ENCODE measurements at places on chromosomes 12 and 14. TPM values are rescaled to one million over a fixed set of nuclear protein-coding genes. Genes with fewer than 3 reads are reported as not detected.

The MYF5 gene
- not detected for total RNA-seq

The GPR84 gene
- not detected for total RNA-seq

DNA sequence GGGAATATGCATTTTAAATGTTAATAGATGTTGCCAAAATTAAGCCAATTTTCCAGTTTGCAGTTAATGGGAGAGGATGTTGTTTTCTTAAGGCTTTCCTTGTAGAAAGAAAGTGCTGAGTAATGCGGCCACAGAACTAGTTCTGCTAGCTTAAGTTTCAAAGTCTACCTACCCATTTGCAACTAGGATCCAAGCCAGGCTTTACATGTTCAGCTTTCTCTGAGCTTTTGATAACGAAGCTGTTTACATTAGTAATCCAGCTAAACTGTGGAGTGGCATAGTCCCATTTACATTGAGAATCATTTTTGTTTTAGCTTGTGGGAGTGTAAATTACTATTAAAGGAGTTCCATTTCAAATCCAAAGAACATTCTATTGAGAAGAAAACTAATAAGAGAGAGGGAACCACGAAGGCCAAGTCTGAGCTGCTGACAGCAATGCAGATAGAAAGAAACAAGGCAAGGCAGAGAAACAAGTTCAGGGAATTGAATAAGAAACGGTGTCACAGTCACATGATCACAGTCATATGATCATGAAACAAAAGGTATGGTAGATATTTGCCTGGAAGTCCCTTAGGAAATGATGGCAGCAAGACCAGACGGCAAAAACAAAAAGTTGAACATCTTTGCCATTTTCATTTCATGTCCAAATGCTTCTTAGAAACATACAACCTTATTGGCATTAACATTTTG lies 274.9 kb downstream of the PAWR start:
- H3K4me3 ChIP-seq, result no peak overlapping the region
- no peak for DNase-seq
- H3K27me3 ChIP-seq, result peaks cover 4% of the 10 kb centered on the region
- no peaks in the 10 kb centered on the region for H3K36me3 ChIP-seq
- no peak overlapping the region for H3K27ac ChIP-seq
- no peaks in the 10 kb centered on the region for H3K4me1 ChIP-seq

- no peak overlapping the region for H3K27ac ChIP-seq
- DNase-seq, result peak; percentile 19
- no peak overlapping the region for H3K4me3 ChIP-seq
- peaks cover 32% of the 10 kb centered on the region for H3K4me1 ChIP-seq
- no peaks in the 10 kb centered on the region for H3K27me3 ChIP-seq
- H3K36me3 ChIP-seq, result no peaks in the 10 kb centered on the region
Observed at GRCh38 chr12:130832561-130833209, 6.4 kb downstream of the STX2 start.

DNA sequence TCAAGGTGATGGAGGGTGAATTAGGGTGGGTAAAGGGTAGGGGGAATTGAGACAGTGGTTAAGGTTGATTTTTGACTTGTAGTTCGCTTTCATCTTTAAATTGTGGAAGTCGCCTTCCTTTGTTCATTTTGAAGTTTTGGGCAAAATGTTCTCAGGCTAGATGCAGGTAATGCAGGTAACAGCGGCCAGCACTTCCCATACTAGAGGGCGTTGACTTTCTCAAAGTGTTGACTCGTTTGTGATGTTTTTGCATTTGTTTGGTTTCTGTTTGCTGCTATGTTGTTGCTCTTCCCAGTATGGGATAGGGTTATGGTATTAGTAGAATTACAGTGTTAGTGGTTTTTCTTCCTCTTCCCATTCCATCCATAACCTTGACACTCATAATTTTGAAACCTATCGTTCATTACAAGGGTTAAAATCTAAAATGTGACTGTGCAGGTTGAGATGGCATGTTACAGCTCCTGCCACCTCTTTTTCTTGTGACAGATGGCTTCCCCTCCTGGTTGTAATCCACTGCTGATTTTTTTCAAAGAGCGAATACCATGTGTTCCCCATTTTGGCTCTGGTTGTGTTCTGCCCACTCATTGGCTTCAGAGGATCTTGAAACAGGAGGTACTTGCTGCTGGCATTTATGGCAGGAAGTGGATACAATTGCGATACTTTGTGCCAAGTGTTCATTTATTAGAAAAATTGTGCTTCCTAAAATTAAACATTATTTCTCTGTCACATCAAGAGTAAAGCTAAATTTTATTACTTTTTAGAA lies 57.1 kb downstream of the ERC1 start:
- H3K27ac ChIP-seq, result no peak overlapping the region
- no peak for DNase-seq
- no peak overlapping the region for H3K4me3 ChIP-seq
- peaks cover 4% of the 10 kb centered on the region for H3K36me3 ChIP-seq
- H3K4me1 ChIP-seq, result peaks cover 17% of the 10 kb centered on the region

The FITM1 gene
- total RNA-seq, result 0.56 TPM

- no peaks in the 10 kb centered on the region for H3K27me3 ChIP-seq
- no peak overlapping the region for H3K27ac ChIP-seq
- H3K4me3 ChIP-seq, result no peak overlapping the region
- H3K4me1 ChIP-seq, result no peaks in the 10 kb centered on the region
Observed at GRCh38 chr14:22416193-22416592, 172.8 kb downstream of the DAD1 start.

GRCh38 chr14:60311417-60311816 lies 62.4 kb downstream of the PPM1A start:
- no peaks in the 10 kb centered on the region for H3K36me3 ChIP-seq
- peaks cover 9% of the 10 kb centered on the region for H3K27me3 ChIP-seq
- DNase-seq, result no peak
- no peak overlapping the region for H3K27ac ChIP-seq
- H3K4me1 ChIP-seq, result no peaks in the 10 kb centered on the region

DNA sequence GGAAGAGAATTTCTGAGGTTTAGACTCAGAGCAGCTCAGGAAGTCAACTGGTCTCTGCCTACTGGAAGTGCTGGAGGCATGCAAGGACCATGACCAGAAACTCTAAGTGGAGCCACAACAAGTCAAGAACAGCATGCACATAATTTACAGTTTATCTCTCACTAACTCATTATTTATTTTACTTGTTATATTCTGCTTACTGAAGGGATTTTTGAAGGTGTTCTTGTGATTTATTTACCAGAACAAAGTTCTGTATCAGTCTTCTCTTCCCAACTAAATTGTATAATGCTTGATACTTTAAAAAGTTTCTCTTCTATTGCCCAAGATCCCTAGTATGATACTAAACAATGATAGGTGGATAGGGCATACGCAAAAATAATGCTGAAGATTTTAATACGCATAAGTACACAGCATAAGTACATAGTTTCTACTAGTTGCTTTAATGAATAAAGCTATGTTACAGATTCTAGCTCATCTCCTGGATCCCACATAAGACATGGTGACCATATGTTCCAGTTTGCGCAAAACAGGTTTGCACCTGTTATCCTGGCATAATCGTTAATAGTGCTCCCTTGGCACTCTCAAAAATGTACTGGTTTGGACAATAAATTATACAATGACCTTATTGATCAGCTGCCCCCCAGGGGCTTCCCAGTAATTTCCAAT lies 11.6 kb upstream of the SPTB start:
- peaks cover 3% of the 10 kb centered on the region for H3K27me3 ChIP-seq
- no peak overlapping the region for H3K27ac ChIP-seq
- no peak overlapping the region for H3K4me3 ChIP-seq
- H3K4me1 ChIP-seq, result peaks cover 2% of the 10 kb centered on the region

The CMTM5 gene
- total RNA-seq, result not detected

The MMP14 gene
- 1.9 TPM for total RNA-seq

The CD27 gene
- 164 TPM for total RNA-seq

DNA sequence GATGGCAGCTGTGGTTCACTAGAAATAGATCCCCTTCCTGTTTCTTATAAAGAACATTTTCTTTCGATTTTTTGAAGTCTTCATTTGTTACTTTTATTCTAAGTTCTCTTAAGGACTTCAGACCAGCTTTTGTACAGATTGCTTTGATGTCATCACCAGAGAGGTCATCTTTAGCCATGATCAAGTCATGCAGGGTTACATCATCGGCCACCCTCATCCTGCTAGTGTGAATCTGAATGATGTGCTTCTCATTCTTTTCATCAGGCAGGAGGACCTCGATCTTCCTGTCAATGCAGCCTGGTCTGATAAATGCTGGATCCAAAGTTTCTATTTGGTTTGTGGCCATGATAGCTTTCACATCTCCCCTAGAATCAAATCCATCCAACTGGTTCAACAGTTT lies 706.7 kb downstream of the RERGL start:
- H3K4me3 ChIP-seq, result no peak overlapping the region
- H3K36me3 ChIP-seq, result no peaks in the 10 kb centered on the region
- H3K4me1 ChIP-seq, result no peaks in the 10 kb centered on the region
- DNase-seq, result no peak
- H3K27me3 ChIP-seq, result no peaks in the 10 kb centered on the region

The KLRG1 gene
- total RNA-seq, result 6.6 TPM

DNA sequence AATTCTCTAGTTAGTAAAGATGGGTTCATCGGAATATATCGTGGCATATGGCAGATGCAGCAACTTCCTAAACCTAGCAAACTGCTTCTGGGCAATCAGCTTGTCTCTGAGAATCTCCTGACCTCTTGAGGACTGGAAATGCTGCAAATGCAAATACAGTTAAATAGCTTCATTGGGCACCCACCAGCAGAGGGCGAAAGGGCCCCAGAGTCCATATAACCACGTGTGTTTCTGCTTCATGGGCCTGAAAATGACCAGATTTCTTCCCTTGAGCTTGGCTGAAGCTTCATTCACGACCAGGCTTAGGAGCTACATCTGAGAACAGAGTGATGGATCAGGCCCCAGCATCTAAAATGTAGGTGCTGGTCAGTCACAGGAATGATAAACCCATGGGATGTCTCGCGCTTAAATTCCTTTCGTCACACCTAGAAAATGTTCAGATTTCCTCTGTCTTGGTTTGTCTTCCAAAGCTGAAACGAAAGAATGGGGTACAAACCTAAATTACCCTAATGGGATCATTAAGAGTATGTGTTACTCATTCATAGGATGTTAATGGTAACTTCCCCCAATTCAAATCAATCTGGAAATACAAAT lies 1482.5 kb upstream of the TMEM132C start:
- H3K4me1 ChIP-seq, result no peaks in the 10 kb centered on the region
- peak; percentile 48 for DNase-seq
- peaks cover 1% of the 10 kb centered on the region for H3K27me3 ChIP-seq
- H3K4me3 ChIP-seq, result no peak overlapping the region
- H3K27ac ChIP-seq, result no peak overlapping the region

The SLCO1A2 gene
- not detected for total RNA-seq

- no peak overlapping the region for H3K4me3 ChIP-seq
- no peaks in the 10 kb centered on the region for H3K4me1 ChIP-seq
- H3K27me3 ChIP-seq, result no peaks in the 10 kb centered on the region
- H3K27ac ChIP-seq, result no peak overlapping the region
- DNase-seq, result no peak
Observed at GRCh38 chr12:22951206-22951605, 326.2 kb downstream of the ETNK1 start.

- no peaks in the 10 kb centered on the region for H3K27me3 ChIP-seq
- H3K4me3 ChIP-seq, result no peak overlapping the region
- peaks cover 2% of the 10 kb centered on the region for H3K36me3 ChIP-seq
- no peak for DNase-seq
Observed at GRCh38 chr14:52025310-52025709, 36.0 kb downstream of the RTRAF start.

The CYP46A1 gene
- total RNA-seq, result 0.20 TPM

The SERPINA12 gene
- total RNA-seq, result not detected

GRCh38 chr14:74834692-74835392 lies 41.1 kb downstream of the PROX2 start:
- H3K36me3 ChIP-seq, result peaks cover 27% of the 10 kb centered on the region
- H3K4me3 ChIP-seq, result no peak overlapping the region
- DNase-seq, result no peak
- peaks cover 51% of the 10 kb centered on the region for H3K4me1 ChIP-seq
- H3K27me3 ChIP-seq, result no peaks in the 10 kb centered on the region
- H3K27ac ChIP-seq, result peak overlapping the region; percentile 70

GRCh38 chr14:75022655-75023054 lies 19.9 kb downstream of the EIF2B2 start:
- peak; percentile 26 for DNase-seq
- H3K4me3 ChIP-seq, result no peak overlapping the region
- H3K27me3 ChIP-seq, result no peaks in the 10 kb centered on the region
- peaks cover 25% of the 10 kb centered on the region for H3K36me3 ChIP-seq
- no peaks in the 10 kb centered on the region for H3K4me1 ChIP-seq
- no peak overlapping the region for H3K27ac ChIP-seq

GRCh38 chr12:89299417-89299816 lies 52.9 kb downstream of the DUSP6 start:
- no peak overlapping the region for H3K27ac ChIP-seq
- peaks cover 9% of the 10 kb centered on the region for H3K27me3 ChIP-seq
- DNase-seq, result no peak
- no peak overlapping the region for H3K4me3 ChIP-seq
- no peaks in the 10 kb centered on the region for H3K36me3 ChIP-seq

DNA sequence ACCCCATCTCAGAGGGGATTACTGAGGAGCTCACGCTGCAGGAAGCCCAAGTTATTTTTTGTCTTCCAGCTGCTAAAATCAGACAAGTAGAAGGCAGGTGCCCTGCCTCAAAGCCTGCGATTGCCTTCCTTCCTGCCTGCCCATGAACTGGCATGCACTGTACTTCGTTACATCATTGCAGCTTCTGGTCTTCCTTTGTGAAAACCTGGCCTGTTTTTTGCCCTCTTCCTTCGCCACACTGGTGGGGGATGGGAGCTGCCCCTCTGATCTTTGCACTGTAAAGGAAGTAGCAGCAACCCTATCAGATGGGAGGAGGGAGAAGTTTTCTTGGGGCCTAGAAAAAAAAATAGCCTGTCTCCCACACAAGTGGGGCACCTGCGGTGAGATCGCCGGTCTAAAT lies 1098.7 kb downstream of the BCL11B start:
- H3K36me3 ChIP-seq, result peaks cover 14% of the 10 kb centered on the region
- peaks cover 97% of the 10 kb centered on the region for H3K4me1 ChIP-seq
- no peaks in the 10 kb centered on the region for H3K27me3 ChIP-seq
- H3K27ac ChIP-seq, result peak overlapping the region; percentile 93

- H3K4me1 ChIP-seq, result no peaks in the 10 kb centered on the region
- H3K36me3 ChIP-seq, result peaks cover 4% of the 10 kb centered on the region
- no peak overlapping the region for H3K4me3 ChIP-seq
- no peak for DNase-seq
Observed at GRCh38 chr12:95522692-95523091, 28.6 kb downstream of the USP44 start.

GRCh38 chr14:61491876-61492434 lies 170.6 kb downstream of the PRKCH start:
- H3K36me3 ChIP-seq, result peaks cover 50% of the 10 kb centered on the region
- no peaks in the 10 kb centered on the region for H3K27me3 ChIP-seq
- peaks cover 53% of the 10 kb centered on the region for H3K4me1 ChIP-seq
- DNase-seq, result no peak
- H3K27ac ChIP-seq, result no peak overlapping the region
- no peak overlapping the region for H3K4me3 ChIP-seq

DNA sequence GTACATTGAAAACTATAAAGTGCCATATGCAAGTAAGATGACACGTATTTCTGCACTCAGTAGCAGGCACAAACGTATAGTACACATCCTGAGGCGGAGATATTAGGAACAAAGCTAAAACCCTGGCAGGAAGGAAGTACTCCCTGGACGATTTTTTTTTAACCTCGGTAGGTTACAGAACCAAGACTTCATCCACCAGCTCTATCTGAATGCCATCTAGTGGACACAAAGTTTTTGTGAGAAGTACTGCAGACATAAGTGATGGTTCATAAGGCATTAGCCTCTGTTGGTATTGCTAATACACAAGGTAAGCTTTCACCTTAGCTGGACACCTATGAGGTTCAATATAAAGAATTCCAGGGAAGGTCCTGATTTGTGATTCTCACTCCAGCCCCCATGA lies 83.0 kb upstream of the CCDC196 start:
- H3K4me1 ChIP-seq, result peaks cover 10% of the 10 kb centered on the region
- H3K4me3 ChIP-seq, result no peak overlapping the region
- H3K27me3 ChIP-seq, result no peaks in the 10 kb centered on the region
- DNase-seq, result no peak
- no peak overlapping the region for H3K27ac ChIP-seq

All from activated CD8-positive, alpha-beta T cell treated with anti-CD3 and anti-CD28 coated beads for 36 hours (primary cell).